ENCODE measurements at places on chromosomes 16 and 17. TPM values are rescaled to one million over a fixed set of nuclear protein-coding genes. Genes with fewer than 3 reads are reported as not detected.
A peak's percentile ranks its signal among the peaks of the same experiment; 100 is the strongest.

GRCh38 chr16:64159976-64160375 is 961.9 kb downstream of the CDH11 start:
- no peak for DNase-seq

DNA sequence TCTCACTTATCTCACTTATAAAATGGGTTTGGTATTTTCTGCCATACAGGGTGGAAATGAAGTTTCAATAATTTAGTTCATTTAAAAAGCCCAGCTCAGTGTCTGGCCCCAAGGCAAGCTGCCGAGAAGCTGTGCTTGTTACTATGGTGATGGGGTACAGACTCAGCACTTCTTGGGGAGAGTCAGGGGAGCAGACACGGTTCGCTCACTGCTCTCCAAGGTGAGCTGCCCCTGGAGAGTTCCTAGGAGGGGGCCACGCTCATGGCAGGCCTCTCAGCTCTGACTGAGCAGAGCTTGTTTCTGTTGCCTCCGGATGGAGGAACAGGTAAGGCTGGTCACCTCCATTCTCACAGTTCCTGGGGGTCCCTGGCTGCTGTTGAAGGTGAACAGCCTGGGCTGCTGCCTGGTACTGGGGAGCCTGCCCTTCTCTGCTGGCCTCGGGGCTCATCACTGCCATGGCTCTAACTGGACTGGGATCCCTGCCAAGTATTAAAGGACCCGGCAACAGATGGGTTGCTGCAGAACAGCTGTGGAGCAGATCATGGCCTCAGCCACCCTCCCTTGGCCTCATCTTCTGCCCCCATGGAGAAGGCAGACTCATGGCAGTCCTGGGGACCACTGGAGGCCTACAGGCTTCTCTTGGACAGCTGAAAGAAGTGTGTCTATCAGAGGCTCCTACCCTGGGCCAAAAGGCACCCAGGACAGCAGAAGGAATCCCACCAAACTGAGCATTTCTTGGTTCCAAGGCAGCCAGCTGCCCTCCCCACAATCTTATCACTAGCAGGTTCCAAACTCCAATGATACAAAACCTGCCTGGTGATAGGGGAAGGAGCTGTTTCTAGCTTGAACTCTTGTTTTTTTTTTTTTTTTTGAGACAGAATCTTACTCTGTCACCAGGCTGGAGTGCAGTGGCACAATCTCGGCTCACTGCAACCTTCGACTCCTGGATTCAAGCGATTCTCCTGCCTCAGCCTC is 25.9 kb upstream of the SPATA32 start:
- DNase-seq = no peak

DNA sequence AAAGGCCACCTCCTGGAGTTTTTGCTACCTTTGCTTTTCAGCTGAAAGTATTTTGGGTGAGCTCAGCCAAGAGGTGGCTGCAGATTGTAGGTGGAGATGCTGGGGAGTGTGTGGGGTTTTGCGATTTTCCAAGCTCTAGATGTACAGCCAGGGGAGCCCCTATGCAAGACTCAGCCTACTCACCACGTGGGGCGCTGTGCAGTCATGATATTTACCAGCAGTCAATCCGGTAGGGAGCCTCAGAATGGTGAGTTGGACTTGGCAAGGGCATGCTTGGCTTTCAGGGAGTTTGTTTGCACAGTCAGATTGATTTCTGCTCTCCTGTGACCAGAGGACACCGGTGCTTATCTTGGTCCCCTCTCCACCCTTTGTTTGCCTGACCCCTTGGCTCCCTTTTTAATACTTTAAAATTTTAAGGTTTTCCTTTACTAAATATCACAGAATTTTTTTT is 175.3 kb downstream of the UTP18 start:
- peak; percentile 25 for DNase-seq

DNA sequence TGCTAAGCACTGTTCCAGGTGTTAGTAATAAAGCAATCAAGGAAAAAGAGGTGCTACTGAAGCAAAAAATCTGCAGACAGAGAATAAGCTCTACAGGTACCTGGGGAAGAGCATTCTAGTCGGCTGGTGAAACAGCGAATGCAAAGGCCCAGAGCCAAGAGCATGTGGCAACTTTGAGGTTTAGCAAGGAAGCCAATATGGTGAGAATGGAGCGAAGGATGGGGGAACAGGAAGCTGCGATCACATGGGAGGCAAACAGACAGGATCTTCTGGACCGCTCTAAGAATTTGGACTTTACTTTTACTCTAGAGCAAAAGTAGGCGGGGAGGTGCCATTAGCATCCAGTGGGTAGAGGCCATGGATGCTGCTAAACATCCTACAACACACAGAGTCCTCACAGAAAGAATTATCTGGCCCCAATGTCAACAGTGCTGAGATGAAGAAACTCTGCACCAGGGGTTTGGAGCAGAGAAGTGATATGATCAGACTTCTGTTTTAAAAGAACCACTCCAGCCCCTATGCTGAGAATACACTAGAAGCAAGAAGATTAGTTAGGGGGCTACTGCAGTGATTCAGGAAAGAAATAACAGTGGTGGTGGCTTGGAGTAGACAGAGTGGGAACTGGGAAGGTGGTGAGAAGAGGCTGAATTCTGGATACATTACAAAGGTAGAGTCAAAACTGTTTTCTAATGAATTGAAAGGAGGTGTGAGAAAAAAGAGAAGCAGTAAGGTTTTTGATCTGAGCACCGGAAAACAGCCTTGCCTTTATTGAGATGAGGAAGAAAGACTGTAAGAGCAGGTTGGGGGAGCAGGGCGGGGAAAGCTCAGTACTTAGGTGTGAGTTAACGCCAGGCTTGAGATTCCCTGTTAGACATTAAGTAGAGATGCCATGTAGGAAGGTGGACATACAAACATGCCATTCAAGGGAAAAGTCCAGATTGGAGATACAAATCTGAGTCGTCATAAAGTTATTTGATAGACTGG is 11.0 kb downstream of the EFTUD2 start:
- DNase-seq = no peak

The NGFR gene
- polyA plus RNA-seq = 8.1 TPM

DNA sequence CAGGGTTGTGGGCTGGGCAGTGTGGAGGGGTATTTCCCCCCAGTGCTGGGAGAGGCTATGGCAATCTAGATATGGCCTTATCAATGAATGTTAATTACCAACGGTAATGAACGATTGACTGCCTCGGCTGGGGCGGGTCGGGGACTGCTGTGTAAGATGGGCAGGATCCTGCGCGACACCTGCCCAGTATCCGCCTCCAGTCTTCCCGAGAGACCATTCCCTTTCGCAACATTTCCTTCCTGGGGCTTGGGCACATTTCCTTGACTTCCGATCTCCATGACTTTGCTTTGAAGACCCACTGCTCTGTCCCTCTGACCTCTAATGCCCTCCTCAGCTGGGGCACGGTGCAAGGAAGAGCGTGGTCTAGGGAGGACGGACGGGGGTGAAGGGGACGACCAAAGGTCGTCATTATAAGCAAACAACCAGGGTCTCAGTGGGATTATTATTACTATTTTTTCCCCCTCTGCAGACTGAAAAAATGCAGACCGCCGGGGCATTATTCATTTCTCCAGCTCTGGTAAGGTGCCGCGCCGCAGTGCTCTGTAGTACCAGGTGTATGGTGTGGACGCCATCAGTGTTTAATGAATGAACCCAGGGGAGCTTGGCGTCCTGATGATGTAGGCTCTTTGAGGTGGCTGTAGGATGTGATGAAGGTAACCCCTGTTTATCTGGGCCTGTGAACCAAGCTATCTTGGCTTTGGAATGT is 506 bp downstream of the ATP5MC1 start:
- DNase-seq = no peak

The CMTM2 gene
- polyA plus RNA-seq = 0.95 TPM

The ELMO3 gene
- 6.3 TPM for polyA plus RNA-seq

The CA5A gene
- polyA plus RNA-seq = 0.34 TPM

- DNase-seq = no peak
Observed at GRCh38 chr17:34886831-34887230, 74.4 kb downstream of the CCT6B start.

The CALB2 gene
- polyA plus RNA-seq = not detected

All from right lung (tissue), 10 donors.